Activated CD4-positive, alpha-beta T cell treated with anti-CD3 and anti-CD28 coated beads, Interleukin-2, amount 10 ng/mL, durations not matched to agents 7 days and 5 days (primary cell): ENCODE measurements at places on chromosomes 12 and 14. TPM values are rescaled to one million over a fixed set of nuclear protein-coding genes. Genes with fewer than 3 reads are reported as not detected.

The KRT72 gene
- 12.3 TPM for total RNA-seq

The EXOC3L4 gene
- not detected for total RNA-seq

The KCNJ8 gene
- total RNA-seq, result not detected

The PSMB5 gene
- 60.7 TPM for total RNA-seq

The PMCH gene
- not detected for total RNA-seq

The SLC25A21 gene
- not detected for total RNA-seq

The TMEM30B gene
- 0.30 TPM for total RNA-seq

The GPR137C gene
- total RNA-seq, result 0.60 TPM

The MED13L gene
- 97.1 TPM for total RNA-seq
